Body of pancreas (tissue), 4 donors: ENCODE measurements at places on chromosomes 12 and 14. TPM values are rescaled to one million over a fixed set of nuclear protein-coding genes. Genes with fewer than 3 reads are reported as not detected.

DNA sequence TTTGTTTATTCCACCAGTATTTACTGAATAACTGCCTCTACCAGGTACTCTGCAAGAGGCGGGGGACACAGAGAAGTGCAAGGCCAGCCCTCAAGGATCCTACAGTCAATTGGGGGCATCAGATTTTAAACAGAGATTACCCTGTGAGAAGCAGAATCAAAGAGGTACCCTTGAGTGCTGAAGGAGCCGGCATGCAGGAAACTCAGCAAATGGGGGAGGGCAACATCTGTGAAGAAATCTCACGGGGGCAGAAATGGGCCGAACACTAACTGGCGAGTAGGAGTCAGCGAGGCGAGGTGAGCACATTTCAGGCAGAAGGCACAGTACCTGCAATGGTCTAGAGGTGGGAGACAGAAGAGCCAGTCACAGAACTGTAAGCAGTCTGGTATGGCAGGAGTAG lies 9.0 kb downstream of the GALNT6 start:
- no peaks in the 10 kb centered on the region for H3K27me3 ChIP-seq
- DNase-seq = no peak
- H3K4me3 ChIP-seq = no peak overlapping the region
- no peaks in the 10 kb centered on the region for H3K36me3 ChIP-seq

ACRBP gene
- total RNA-seq = 5.9 TPM

- no peak overlapping the region for H3K4me3 ChIP-seq
- no peaks in the 10 kb centered on the region for H3K36me3 ChIP-seq
- no peaks in the 10 kb centered on the region for H3K4me1 ChIP-seq
- no peak overlapping the region for H3K27ac ChIP-seq
- no peak for DNase-seq
These were observed 49.0 kb downstream of the ATP23 start for GRCh38 chr12:57990241-57990883.

- no peaks in the 10 kb centered on the region for H3K27me3 ChIP-seq
- DNase-seq = peak; percentile 46
- no peak overlapping the region for H3K4me3 ChIP-seq
- H3K4me1 ChIP-seq = peaks cover 34% of the 10 kb centered on the region
- H3K27ac ChIP-seq = peak overlapping the region; percentile 76
These were observed 98.5 kb downstream of the SINHCAF start for GRCh38 chr12:31227401-31227981.
